ENCODE measurements at places on chromosomes 7 and 10. TPM values are rescaled to one million over a fixed set of nuclear protein-coding genes. Genes with fewer than 3 reads are reported as not detected.
A peak's percentile ranks its signal among the peaks of the same experiment; 100 is the strongest.

Gene DNAJC9
- total RNA-seq: 29.6 TPM

DNA sequence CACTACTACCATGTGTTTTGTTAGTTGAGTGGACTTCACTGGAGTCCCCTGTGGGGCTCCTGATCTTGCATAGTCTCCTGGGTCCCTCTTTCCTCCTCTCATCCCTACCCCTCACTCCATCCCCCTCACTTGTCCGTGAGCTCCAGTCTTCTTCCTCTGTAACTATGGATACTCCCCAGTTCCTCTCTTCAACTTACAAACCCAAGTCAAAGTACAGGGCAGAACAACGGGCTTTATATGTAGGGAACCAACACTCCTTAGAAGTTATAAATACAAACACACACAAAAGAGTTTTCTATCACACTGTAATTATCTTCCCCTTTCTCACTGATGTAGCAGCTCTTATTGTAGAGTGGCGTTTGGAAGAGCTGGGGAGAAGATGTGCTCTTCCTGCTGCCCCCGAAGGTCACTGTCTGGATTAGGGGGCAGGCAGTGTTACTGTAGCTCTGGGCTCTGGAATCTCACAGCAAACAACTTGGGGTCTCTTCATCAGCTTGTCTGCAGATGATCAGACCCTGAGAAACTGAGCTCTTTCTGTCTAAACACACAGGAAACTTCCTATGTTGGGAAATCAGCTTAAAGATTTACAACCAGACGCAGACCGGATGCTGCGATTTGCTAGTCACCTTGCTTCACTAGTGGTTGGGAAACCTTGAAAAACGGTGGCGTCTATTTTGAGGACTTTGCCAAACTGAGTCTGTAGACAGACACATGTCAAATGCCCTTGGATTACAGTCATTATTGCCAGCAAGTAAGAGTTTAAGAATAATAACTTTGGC lies 13.6 kb downstream of the SNX10 start:
- no peak overlapping the region for H3K27ac ChIP-seq
- peaks cover 10% of the 10 kb centered on the region for H3K27me3 ChIP-seq
- no peaks in the 10 kb centered on the region for H3K4me1 ChIP-seq
- H3K36me3 ChIP-seq: no peaks in the 10 kb centered on the region
- no peak for DNase-seq

Gene FAM171A1
- total RNA-seq: 35.4 TPM

GRCh38 chr10:413662-414071 lies 275.8 kb downstream of the DIP2C start:
- H3K4me3 ChIP-seq: no peak overlapping the region
- H3K27ac ChIP-seq: no peak overlapping the region
- DNase-seq: no peak
- peaks cover 40% of the 10 kb centered on the region for H3K36me3 ChIP-seq
- peaks cover 6% of the 10 kb centered on the region for H3K4me1 ChIP-seq

- H3K4me1 ChIP-seq: peaks cover 79% of the 10 kb centered on the region
- peaks cover 10% of the 10 kb centered on the region for H3K36me3 ChIP-seq
- no peak overlapping the region for H3K4me3 ChIP-seq
These were observed 159.7 kb upstream of the PLXDC2 start for GRCh38 chr10:19656420-19657042.

DNA sequence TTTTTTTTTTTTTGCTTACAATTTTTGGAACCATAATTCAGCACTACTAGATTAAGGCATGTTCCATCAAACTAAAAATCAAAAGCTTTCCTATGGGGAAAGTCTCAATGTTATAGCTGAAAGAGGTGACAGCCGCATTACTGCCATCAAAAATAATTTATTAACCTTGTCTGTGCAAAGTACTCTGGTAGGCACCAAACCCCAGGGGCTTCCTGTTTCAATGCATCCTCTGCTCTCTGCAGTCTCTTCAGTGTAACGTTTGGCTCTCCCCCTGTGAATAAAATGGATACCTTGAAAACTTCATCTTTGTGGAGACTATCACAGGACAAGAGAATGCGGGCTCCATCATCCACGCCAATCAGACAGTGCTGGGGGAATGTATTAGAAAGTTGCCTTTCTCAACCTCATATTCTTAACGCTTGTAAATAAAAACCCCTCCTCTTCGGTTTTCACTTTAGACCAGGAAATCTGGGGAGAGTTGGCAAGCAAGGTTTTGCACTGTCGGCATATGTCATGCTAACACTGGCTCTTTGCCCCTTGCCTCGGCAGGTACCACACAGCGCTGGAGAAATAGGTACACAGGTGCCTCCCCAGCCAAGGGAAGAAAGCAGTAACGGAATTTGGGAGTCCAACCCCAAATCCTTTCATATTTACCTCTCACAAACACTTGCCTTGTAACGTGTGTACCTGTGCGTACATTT lies 1.6 kb upstream of the NRG3 start:
- H3K36me3 ChIP-seq: peaks cover 5% of the 10 kb centered on the region
- peaks cover 5% of the 10 kb centered on the region for H3K27me3 ChIP-seq
- H3K27ac ChIP-seq: no peak overlapping the region

Gene CNNM1
- total RNA-seq: 4.2 TPM

DNA sequence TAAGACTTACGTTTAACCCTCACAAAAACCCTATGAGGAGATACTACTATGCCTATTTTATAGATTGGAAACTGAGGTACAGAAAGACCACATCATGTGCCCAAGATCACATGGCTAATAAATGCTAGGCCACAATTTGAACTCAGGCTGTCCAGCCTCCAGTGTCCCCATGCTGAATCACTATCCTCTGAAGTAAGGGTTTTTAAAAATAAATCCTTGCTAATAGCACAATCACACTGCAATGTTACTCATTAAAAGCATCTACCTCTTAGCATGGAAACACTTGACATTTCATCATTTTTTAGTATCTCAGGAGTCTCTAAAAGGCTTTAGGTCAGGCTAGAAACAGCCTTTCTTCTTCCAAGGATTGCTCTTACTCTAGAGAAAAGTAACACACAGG lies 50.0 kb upstream of the PPP1R3C start:
- peak overlapping the region; percentile 76 for H3K27ac ChIP-seq
- no peak for DNase-seq
- peaks cover 83% of the 10 kb centered on the region for H3K4me1 ChIP-seq
- H3K27me3 ChIP-seq: no peaks in the 10 kb centered on the region

- no peak overlapping the region for H3K4me3 ChIP-seq
- DNase-seq: no peak
- H3K27me3 ChIP-seq: no peaks in the 10 kb centered on the region
- H3K27ac ChIP-seq: no peak overlapping the region
- no peaks in the 10 kb centered on the region for H3K36me3 ChIP-seq
These were observed 1211.3 kb downstream of the REEP3 start for GRCh38 chr10:64732372-64732957.

DNA sequence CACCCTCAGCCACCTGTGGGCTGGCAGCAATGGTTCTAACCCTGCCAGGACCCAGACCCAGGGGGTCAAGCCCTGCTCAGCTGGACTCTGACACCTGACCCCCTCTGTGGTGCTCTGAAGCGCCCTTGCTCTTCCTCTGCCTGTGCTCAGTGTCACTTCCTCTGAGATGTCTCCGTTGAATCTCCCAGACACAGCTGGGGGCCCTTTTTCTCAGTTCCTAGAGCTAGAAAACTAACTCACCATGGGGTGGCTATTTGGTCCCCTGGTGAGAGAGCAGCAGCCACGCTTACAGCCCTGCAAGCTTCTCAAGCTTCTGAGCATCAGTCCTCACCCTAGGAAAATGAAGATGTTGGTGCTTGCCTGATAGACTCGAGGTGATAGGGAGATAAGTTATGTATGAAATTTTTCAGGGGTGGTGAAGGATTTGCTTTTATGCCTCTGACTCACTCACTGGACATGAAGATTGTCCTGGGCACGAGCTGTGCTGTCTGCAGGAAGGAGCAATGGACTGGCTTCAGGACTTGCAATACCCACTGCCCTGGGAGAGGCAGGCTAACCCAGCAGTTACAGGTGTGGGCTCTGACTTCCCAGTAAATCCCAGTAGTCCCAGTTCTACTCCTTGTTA lies 29.6 kb downstream of the COL13A1 start:
- DNase-seq: peak; percentile 50
- H3K27ac ChIP-seq: 0 out of 2 replicates have a peak overlapping the region, but pooled peaks have one; percentile 10
- H3K4me1 ChIP-seq: peaks cover 34% of the 10 kb centered on the region
- peak overlapping the region; percentile 26 for H3K4me3 ChIP-seq
- H3K36me3 ChIP-seq: peaks cover 37% of the 10 kb centered on the region
- H3K27me3 ChIP-seq: peaks cover 1% of the 10 kb centered on the region

Gene C10orf53
- total RNA-seq: not detected

- peaks cover 11% of the 10 kb centered on the region for H3K27me3 ChIP-seq
- peaks cover 5% of the 10 kb centered on the region for H3K36me3 ChIP-seq
- H3K27ac ChIP-seq: no peak overlapping the region
- peaks cover 26% of the 10 kb centered on the region for H3K4me1 ChIP-seq
- H3K4me3 ChIP-seq: no peak overlapping the region
These were observed 69.9 kb upstream of the FGL2 start for GRCh38 chr7:77269360-77270093.

- H3K36me3 ChIP-seq: peaks cover 39% of the 10 kb centered on the region
- H3K4me1 ChIP-seq: peaks cover 63% of the 10 kb centered on the region
- DNase-seq: peak; percentile 33
- H3K27ac ChIP-seq: peak overlapping the region; percentile 94
These were observed 30.4 kb upstream of the PPIF start for GRCh38 chr10:79316671-79317431.

Gene GTF2IRD2
- total RNA-seq: 6.5 TPM

GRCh38 chr7:132882714-132883428 lies 199.0 kb downstream of the CHCHD3 start:
- H3K27ac ChIP-seq: no peak overlapping the region
- peaks cover 13% of the 10 kb centered on the region for H3K4me1 ChIP-seq
- H3K4me3 ChIP-seq: no peak overlapping the region
- H3K27me3 ChIP-seq: no peaks in the 10 kb centered on the region
- no peak for DNase-seq

DNA sequence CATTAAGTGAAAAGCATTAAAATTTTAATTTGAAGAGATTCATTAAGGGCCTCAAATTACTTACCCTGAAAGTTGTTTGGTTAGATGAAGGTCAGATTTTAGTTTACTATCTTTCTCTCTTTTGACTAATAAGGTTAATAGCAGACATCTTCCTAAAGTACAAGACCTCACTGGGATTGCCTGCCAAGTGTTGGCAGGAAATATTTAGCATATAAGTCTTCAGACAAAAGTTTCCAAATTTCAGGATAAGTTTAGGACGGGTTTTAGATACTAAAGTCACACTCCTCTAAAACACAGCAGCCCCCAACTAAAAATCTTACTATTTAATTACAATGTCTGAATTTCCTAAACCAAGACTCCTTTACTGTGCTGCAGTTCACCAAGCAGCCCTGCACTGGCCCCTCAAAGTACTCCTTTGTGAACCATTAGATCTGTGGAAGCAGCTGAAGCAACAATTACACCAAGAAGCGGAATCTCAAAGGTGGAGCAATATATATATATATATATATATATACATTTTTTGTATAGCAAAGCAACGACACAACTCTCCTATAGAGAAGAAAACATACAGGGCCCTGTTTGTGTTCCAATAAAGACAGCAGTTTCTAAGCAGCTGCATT lies 91.2 kb upstream of the KCNIP2 start:
- H3K4me3 ChIP-seq: no peak overlapping the region
- H3K36me3 ChIP-seq: no peaks in the 10 kb centered on the region
- H3K27ac ChIP-seq: no peak overlapping the region
- no peak for DNase-seq
- no peaks in the 10 kb centered on the region for H3K27me3 ChIP-seq
- peaks cover 53% of the 10 kb centered on the region for H3K4me1 ChIP-seq

DNA sequence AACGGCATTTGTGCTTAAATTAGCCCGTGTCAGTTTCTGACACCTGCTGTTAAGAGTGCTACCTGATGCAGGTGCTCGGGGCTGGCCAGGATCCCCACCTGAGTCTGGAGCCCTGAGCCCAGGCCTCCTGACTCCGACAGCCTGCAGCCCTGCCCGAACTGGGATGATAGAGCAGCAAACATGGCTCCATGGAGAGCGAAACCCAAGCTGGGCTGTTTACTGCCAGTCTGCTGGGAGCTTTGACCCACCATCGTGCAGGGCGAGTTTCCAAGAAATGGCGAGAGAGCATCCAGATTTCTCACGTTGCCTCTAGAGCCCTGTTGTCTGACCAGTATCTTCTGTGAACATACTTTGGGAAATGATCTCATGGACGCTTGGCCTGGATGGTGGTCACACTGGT lies 66.2 kb downstream of the MGMT start:
- H3K27me3 ChIP-seq: no peaks in the 10 kb centered on the region
- H3K4me3 ChIP-seq: no peak overlapping the region
- no peak for DNase-seq
- H3K36me3 ChIP-seq: peaks cover 7% of the 10 kb centered on the region

Gene KEL
- not detected for total RNA-seq

Gene MMD2
- not detected for total RNA-seq

DNA sequence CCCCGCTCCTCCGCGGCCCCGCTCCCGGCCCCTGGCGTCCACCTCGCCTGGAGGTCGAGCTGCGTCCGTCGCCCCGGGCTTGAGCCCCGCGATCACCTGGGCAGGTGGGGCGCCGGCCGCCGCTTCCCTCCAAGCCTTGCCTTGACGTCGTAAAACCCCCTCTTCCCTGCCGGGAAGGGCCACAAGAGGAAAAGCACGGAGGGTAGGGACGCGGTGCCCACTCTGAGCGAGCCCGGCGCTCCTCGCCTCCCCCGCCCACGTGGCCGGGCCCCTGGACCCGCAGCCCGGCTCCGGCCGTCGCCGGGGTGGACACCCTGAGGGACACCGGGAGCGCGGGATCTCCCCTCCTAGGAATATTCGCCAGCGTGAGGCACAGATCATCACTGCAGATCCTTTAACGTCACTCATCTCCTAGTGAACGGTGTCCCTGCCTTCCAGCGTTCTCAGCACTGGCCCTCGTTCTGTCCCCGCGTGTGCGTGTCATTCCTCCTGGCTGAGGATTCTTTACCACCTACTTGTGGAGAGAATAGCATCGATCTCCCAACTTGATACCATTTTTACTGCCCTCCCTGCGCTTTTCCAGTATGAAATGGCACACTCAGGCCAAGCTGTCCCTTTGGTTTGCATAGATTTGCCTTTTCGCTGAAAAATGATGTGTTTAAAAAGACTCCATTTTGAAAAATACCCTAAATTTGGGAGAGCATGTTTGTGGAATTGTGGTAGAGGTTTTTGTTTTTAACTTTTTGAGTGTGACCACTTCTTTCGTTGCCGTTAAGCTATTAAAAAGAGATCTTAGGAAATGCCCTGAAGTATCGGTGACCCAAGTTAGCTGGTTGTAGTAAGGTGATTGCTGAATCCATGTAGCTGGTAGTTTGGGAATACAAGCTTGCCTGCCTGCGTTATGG lies 649 bp downstream of the ACTR3B start:
- H3K36me3 ChIP-seq: 0 out of 2 replicates have a peak, but pooled peaks cover 6% of the 10 kb centered on the region
- H3K27me3 ChIP-seq: peaks cover 9% of the 10 kb centered on the region
- peak; percentile 24 for DNase-seq
- H3K4me3 ChIP-seq: peak overlapping the region; percentile 91
- peak overlapping the region; percentile 93 for H3K27ac ChIP-seq

- no peak overlapping the region for H3K27ac ChIP-seq
- peaks cover 48% of the 10 kb centered on the region for H3K27me3 ChIP-seq
- no peak overlapping the region for H3K4me3 ChIP-seq
- no peaks in the 10 kb centered on the region for H3K4me1 ChIP-seq
- no peak for DNase-seq
These were observed 16.5 kb upstream of the TLX1 start for GRCh38 chr10:101114646-101115045.

DNA sequence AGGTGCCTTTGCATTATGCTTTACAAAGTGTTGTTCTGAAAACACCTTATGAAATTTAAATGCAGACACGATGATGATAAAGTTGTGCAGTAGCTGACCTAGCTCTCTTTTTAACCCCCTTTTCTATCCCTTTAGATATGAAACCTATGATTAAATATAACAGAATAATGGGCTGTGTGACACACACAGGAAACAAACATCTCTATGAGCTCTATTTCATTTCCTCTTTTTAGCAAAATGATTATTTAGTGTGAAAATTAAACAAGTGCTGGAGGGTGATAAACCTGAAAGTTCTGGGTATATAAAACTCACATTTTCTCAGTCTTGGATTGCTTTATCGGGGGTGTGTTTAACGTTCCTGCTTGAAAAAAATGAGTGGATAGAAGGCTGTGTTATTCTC lies 1310.5 kb upstream of the CELF2 start:
- DNase-seq: no peak
- H3K4me1 ChIP-seq: no peaks in the 10 kb centered on the region
